ENCODE measurements at places on chromosomes 7 and 10. TPM values are rescaled to one million over a fixed set of nuclear protein-coding genes. Genes with fewer than 3 reads are reported as not detected.
A peak's percentile ranks its signal among the peaks of the same experiment; 100 is the strongest.

RNF32 gene
- total RNA-seq = 3.5 TPM

HOXA1 gene
- total RNA-seq = 2.7 TPM

MSMB gene
- total RNA-seq = not detected

MAGI2 gene
- 14.5 TPM for total RNA-seq

NAT16 gene
- total RNA-seq = not detected

TPST1 gene
- total RNA-seq = 15.0 TPM

SFRP4 gene
- 1.5 TPM for total RNA-seq

JAKMIP3 gene
- total RNA-seq = 1.4 TPM

TMEM176A gene
- total RNA-seq = 282 TPM

AKR1C4 gene
- not detected for total RNA-seq

ORC5 gene
- 14.9 TPM for total RNA-seq

PON1 gene
- not detected for total RNA-seq

PPP1R9A gene
- 48.9 TPM for total RNA-seq

DNA sequence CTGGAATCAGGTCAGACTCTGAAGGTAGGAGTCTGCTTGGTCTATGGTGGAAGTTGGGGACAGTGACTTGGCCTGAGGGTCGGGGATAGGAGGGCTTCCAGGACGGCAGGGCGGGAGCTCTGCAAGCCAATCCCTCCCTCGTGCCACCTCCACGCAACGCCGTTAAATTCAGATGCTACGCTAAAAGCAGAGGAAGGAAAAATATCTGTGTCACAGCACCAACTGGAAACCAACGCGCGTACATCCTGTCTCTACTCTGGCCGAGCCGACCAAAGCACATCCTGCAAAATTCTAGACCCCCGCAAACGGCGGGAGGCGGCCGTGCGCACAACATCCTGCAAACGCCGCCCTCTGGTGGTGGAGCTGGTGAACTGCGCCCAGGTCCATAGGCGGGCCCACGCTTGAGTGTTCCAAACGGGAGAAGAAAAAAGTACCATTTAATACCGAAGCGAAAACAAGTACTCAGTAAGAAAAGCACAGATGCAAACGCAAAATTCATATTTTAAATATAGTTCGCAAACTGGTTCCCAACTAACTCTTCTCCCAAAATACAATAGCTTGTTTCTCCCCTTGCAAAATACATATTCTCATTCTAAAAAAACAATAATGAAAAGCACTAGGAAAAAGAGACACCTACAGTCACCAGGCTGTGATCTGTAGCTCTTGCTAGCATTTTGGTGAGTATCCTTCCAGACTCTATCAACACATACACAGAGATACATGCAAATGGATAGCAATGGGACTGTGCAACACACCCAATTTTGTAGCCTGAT lies 45.7 kb upstream of the HSPA12A start:
- DNase-seq = peak; percentile 81

GRCh38 chr10:4663162-4663992 lies 162.6 kb upstream of the AKR1E2 start:
- DNase-seq = no peak

DNA sequence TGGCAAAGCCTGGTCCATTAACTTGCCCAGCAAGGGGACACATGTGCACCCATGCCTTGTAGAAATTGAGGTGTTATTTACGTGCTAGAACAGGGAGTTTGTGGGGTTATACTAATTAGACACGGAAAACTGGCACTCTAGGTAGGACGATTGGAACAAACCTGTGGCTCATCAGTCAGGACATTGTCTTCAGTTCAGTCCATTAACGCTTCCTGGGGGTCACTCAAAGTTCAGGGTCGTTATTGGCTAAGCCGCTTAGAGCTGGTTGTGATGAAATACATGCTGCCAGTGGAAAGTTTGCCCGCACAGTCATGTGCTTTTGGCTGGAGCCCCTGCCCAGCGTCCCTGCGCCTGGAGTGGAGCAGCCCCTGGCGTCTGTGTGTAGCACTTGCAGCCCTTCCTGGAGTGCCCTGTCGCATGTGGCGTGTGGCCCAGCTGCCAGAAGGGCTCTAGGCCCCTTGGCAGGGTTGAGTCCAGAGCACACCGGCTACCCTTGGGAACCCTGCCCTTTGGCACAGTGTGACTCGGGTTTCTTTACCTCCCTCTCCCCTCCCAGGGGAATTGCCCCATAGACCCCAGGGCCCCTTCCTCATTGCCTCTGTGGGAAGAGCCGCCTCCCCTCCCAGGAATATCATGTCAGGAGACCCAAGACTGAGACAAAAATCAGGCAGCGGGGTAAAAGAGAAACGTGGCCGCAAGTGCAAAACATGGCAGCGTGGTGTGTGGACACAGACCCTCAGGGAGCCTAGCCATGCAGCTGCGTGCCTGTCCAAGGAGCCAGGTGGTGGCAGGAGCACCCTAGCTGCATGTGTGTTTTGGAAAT lies 9.8 kb downstream of the ZNF775 start:
- DNase-seq = peak; percentile 85

DNA sequence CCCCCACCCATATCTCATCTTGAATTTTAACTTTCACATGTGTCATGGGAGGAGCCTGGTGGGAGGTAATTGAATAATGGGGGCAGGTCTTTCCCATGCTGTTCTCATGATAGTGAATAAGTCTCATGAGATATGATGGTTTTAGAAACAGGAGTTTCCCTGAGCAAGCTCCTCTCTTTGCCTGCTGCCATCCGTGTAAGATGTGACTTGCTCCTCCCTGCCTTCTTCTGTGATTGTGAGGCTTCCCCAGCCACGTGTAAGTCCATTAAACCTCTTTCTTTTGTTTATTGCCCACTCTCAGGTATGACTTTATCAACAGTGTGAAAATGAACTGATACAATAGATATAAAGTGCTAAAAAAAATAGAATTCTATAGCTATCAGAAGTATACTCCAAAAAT lies 168.8 kb downstream of the CXCL12 start:
- DNase-seq = no peak

GRCh38 chr10:36494371-36494770 lies 631.0 kb upstream of the ANKRD30A start:
- no peak for DNase-seq

- no peak for DNase-seq
Measured at GRCh38 chr7:28096713-28097112, 83.9 kb downstream of the JAZF1 start.

DNA sequence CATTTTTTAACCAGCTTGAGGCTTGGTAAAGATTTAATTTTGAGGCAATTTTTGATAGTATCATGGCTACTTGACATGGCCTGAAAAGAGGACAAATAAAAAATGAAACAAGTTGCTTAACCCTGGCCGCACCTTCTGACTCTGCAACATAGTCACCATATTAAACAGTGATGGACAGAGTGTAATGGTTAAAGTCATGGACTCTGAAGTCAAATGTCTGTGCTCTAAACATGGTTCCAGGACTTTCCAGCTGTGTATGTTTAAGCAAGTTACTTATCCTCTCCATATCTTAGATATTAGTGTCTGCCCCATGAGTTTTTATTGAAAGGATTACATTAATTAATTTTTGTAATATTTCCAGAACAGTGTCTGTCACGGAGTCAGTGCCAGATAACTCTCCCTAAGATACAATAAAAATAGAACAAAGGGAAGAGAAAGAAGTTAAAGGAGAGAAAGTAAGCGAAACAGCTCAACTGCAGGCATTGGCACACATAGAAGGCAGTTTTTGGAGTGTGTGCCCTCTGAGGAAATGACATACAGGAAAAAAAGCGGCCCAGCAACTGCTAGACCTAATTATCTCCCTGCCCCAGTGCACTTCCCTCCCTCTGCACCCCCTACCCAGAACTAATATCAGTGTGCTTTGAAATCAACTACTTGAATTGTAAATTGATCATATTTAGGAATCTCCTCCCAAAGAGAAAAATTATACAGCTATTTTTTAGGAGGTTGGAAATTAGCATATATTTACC lies 65.3 kb downstream of the MACC1 start:
- DNase-seq = no peak

- DNase-seq = no peak
Measured at GRCh38 chr7:91835826-91836368, 44.6 kb downstream of the MTERF1 start.

- DNase-seq = no peak
Measured at GRCh38 chr10:71527135-71527534, 130.4 kb downstream of the CDH23 start.

DNA sequence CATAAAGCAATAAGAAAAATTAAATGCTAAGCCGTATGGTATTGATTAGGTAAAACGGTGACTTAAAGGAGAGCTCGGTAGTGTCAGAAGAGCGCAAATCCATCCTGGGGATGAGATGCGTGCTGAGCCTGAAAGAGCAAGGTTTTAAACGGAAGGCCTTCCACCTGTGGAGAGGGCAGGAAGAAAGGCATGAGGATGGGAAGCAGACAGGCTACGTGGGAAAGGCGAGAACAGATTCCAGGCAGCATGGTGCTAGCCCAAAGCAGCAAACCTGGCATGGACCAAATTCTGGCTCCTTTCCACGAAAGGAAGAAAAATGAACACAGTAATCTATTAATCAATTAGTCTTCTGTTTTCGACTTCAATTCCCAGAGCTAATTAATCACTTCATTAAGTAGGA lies 103.5 kb downstream of the HIPK2 start:
- DNase-seq = no peak

- DNase-seq = no peak
Measured at GRCh38 chr7:105691082-105691679, 109.9 kb upstream of the EFCAB10 start.

GRCh38 chr10:124078714-124079113 lies 14.7 kb downstream of the CHST15 start:
- no peak for DNase-seq

GRCh38 chr7:42673951-42674350 lies 237.9 kb downstream of the C7orf25 start:
- no peak for DNase-seq

Measured in mucosa of descending colon (tissue), 3 donors.